ENCODE measurements at places on chromosomes 3 and 15. TPM values are rescaled to one million over a fixed set of nuclear protein-coding genes. Genes with fewer than 3 reads are reported as not detected.

DNA sequence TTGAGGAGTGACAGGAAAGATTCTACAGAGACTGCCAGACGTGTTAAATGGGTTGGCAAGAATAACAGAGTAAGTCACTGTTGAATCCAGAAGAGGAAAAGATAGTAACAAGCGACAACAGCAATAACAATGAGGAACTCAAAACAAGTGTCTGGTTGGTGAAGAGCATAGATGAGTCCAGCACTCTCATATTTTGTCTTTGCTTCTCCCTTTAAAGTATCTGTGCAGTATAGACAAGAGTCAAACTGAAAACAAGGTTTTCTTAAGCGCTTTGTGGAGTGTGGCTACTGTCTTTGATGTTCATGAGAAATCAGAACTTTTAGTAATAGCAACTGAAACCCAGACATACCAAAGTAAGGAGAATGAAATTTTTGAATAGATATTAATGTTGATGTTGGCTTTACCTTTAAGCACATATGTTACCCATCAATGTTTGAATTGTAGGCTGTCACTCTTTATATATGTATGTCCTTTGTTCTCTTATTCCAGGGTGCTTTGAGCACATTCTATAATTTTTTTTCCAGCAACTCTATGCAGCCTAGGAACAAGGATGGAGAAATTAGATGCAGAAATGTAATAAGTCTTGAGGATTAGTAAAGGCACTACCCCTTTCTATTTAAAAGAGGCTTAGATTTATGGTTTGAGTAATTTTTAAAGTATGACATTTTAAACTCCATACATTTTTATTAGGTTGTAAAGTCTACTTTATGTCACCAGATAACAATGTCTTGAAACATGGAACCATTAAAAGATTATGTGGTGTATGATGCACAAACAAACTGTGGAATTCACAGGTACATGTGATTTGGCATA is 185.5 kb downstream of the NFKBIZ start:
- H3K27ac ChIP-seq, result peak overlapping the region; percentile 60
- no peaks in the 10 kb centered on the region for H3K27me3 ChIP-seq
- H3K4me3 ChIP-seq, result no peak overlapping the region

GRCh38 chr15:65653801-65654521 is 32.2 kb downstream of the SLC24A1 start:
- H3K27me3 ChIP-seq, result no peaks in the 10 kb centered on the region
- DNase-seq, result no peak
- H3K36me3 ChIP-seq, result no peaks in the 10 kb centered on the region
- no peak overlapping the region for H3K4me3 ChIP-seq
- H3K4me1 ChIP-seq, result peaks cover 33% of the 10 kb centered on the region

DNA sequence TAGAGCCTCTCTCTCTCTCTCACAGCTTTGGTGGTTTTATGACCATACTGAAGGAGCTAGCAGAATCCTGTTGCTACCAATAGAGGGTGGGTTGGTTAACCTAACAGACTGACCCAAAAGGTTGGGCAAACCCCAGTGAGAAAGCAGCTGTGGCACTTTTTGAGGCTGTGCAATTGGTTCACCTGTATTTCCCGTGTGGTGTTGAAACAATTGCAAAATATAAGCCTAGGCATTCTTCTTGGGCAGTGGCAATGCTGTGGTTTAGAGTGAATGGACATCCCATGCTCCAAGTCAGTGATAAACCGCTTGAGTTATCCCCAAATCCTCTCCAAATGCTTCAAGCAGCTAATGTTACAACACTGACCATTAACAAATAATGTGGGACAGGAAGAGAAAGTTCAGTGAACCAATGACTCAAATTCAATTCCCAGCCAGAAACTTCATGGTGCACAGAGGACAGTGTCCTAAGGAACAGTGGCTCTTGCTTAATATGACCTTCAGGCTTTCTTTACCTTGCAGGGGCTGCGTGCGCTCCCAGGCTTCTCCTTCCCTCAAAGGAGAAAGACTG is 261.9 kb upstream of the ICE2 start:
- H3K4me1 ChIP-seq, result no peaks in the 10 kb centered on the region
- H3K27ac ChIP-seq, result no peak overlapping the region
- H3K4me3 ChIP-seq, result no peak overlapping the region
- DNase-seq, result no peak

The PLA1A gene
- 0.36 TPM for total RNA-seq
